ENCODE measurements at places on chromosomes 2 and 18.

- DNase-seq, result no peak
These were observed 327.9 kb downstream of the CLIP4 start for GRCh38 chr2:29443151-29443550.

- DNase-seq, result no peak
These were observed 182.8 kb upstream of the SETBP1 start for GRCh38 chr18:44497757-44498490.

DNA sequence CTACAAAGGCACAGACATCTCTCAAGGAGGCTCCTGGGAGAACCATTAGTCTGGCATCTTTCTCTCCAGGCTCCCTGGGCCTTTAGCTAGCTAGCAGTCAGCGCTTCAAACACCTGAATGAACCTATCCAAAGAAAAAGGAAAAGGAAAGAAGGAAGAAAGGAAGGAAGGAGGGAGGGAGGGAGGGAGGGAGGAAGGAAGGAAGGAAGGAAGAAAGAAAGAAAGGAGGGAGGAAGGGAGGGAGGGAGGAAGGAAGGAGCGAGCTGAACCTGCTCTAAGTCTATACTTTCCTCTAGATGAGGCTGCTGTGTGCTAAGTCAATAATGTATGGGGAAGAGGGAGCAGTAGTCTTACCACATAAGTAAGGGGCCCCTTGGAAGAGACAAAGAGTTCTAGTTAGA lies 5.1 kb upstream of the BCL11A start:
- no peak for DNase-seq

- no peak for DNase-seq
These were observed 216.3 kb downstream of the C1D start for GRCh38 chr2:67846370-67847070.

DNA sequence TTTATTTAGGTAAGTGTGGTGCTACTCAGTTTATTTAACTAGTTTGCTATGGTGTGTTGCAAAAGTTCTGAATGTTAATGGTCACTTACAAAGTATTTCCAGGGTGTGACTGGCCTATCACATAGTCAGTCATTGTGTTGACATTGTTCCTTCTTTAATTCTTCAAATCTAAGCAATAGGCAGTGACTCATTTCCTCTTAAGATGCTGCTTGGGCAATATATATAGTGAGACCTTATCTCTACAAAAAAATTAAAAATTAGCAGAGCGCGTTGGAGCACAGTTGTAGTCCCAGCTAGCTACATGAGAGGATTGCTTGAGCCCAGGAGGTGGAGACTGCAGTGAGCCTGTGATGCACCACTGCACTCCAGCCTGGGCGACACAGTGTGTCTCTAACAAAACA lies 5.8 kb upstream of the CCDC88A start:
- DNase-seq, result no peak

- DNase-seq, result no peak
These were observed 190.7 kb downstream of the ICOS start for GRCh38 chr2:204127238-204127637.

DNA sequence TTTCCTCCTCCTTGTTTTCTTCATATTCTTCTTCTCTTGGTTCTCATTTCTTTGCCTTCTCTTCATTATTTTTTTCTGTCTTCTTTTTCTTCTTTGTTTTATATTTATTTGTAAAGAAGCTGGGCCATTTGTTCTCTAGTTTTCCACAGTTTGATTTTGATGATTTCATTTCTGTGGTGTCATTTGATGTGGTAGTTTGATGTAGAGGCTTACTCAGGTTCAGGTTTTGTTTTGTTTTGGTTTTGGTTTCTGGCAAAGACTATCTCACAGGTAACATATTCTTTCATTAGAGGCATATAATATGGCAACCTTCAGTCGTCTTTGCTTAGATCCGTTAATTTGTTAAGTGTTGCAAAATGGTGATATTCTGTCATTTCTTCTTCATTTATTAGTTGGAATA lies 75.3 kb downstream of the BABAM2 start:
- no peak for DNase-seq

GRCh38 chr2:12448846-12449505 lies 267.8 kb upstream of the TRIB2 start:
- DNase-seq, result no peak

- DNase-seq, result no peak
These were observed 375.5 kb downstream of the ZNF521 start for GRCh38 chr18:24976502-24976901.

DNA sequence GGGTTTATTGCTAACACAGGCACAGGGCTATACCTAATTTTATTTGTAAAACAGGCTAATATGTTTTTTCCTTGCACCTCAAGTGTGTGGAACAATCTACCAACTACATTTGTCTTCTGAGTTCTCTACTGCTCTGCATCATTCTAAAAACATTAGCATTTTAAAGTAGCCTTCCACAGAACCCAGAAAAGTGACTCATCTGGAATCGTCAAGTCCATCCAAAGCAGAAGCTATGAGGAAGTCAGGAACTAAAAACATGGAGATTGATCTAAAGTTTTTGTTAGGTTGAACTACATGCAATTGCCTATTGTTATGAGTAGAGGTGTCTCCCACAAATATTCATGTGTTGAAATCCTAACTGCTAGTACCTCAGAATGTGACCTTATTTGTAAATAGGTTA lies 70.9 kb downstream of the SUCLG1 start:
- DNase-seq, result no peak

GRCh38 chr2:20444101-20444992 lies 2.5 kb upstream of the RHOB start:
- no peak for DNase-seq

- no peak for DNase-seq
These were observed 52.6 kb downstream of the ZAP70 start for GRCh38 chr2:97765933-97766332.

GRCh38 chr2:236662231-236663185 lies 92.9 kb downstream of the ACKR3 start:
- no peak for DNase-seq

GRCh38 chr18:49022311-49023161 lies 71.8 kb upstream of the SMAD7 start:
- no peak for DNase-seq

- no peak for DNase-seq
These were observed 34.0 kb downstream of the NAPG start for GRCh38 chr18:10559553-10560451.

DNA sequence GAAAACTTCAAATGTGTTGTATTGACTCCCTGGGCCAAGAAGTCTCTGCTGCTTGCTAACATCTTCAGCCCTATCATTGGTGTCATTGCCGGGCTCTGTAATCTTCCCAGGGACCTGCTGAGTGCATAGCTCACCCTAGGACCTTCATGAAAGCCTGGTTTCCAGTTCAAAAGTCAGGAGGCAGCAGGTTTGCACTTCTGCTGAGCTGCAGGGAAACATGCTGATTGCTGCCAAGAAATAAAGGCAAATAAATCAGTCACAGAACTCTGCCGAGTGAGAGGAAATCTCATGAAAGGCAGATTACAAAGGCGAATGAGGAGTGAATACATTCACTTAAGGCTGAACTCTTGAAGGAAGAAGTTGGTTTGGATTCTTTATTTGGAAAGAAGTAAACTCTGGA lies 1947.6 kb upstream of the CELF4 start:
- no peak for DNase-seq

GRCh38 chr2:214034417-214034816 lies 376.4 kb upstream of the VWC2L start:
- DNase-seq, result no peak

DNA sequence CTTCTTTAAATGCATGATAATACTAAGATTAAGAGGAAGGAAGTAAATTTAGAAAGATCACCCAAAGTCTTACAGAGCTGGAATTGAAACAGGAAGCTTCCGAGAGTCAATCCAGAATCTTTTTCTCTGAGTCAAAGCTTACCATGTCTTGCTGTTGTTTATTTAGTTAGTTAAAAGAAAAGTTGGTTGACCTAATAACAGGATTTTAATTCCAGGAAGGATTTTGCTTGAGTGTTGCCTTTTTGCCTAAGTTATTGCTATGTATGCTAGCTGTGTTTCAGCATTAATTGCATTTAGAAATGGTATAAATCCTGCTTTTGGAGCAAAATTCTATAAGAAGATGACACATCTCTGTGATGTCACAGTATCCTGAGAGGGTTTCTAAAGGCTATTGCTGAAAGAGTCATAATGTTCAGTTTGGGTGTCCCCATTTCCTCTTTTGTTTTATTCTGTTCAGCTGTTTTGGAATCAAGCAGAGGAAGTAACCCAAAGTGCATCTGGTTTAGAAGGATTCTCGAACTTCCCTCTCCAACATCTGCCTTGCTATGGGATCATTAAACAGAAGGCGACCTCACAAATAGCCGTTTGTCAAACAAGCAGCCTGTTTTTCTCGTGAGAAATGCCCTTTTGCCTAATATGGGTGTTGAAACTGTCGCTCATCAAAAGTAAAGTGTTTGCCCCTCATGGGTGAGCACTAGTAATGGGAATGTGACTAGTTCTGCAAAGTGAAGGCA lies 271.5 kb upstream of the MMADHC start:
- DNase-seq, result no peak

DNA sequence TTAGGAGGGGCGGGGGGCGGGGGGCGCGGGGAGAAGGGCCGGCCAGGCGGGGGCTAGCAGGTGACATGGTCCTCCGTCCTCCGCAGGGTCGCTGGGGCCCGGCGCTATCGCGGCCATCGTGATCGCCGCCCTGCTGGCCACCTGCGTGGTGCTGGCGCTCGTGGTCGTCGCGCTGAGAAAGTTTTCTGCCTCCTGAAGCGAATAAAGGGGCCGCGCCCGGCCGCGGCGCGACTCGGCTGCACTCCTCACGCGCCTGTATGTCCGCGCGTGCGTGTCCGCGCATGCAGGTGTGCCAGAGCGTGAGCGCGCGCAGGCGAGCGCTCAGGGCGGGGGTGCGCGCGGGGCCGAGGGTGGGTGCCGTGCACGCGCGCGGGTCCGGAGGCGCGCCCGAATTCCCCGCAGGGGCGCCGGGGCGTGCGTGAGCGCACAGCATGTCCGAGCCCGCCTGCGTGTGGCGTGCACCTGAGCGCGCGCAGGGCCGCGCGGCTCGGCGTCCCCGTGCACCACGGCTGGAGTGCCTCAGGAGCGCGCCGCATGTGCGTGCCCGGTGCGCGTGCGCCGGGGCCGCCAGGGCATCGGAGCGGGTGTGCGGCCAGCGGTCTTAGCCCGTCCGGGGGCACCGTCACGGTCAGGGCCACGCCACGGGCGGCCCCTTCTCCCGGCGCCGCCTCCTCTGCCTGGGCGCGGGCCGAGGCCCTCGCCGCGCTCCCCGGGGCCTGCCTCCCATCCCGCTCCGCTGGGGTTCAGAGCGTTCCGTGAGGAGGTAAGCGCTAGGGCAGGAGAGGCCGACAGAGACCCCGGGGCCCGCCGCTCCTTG lies 6.3 kb downstream of the SNORC start:
- peak; percentile 28 for DNase-seq

- no peak for DNase-seq
These were observed 186.8 kb downstream of the RPRM start for GRCh38 chr2:153291718-153292117.

- DNase-seq, result no peak
These were observed 16.8 kb upstream of the LPIN1 start for GRCh38 chr2:11729362-11730212.

DNA sequence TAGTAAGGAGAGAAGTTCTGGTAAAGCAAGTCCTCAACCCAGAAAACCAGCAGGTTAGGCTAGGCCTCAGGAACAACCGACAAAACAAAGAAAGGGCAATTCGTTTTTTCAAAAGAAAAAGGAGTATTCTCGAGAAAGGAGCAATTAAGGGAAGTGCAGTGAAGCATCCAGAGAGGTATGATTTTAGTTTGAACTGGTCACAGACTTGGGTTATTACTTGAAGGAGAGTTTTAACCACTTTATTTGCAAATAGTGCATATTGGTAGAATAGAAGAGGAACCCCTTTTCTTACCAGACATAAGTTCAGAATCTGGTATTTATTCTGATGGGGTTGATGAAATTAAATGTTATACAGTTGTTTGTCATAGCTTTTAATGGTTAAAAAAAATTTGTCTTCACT lies 110.0 kb upstream of the GCFC2 start:
- DNase-seq, result no peak

DNA sequence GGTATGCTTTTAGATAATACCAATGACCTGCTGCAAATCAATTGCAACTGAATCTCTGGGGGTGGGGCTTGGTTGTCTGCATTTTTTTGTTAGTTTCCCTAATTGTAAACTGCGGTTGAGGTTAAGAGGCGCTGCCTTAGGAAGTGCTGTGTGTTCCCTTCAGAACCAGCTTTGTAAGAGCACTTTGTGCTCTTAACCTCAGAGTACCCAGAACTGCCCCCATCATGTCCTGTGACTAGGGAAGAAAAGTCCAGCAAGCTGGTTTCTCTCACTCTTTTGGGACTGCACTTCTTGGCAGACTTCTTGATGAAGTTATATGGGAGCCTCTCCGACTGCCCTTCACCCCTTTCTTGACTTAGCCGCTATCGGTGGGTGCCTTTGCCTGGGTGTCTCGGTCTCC lies 245.5 kb upstream of the CXCR4 start:
- DNase-seq, result no peak

DNA sequence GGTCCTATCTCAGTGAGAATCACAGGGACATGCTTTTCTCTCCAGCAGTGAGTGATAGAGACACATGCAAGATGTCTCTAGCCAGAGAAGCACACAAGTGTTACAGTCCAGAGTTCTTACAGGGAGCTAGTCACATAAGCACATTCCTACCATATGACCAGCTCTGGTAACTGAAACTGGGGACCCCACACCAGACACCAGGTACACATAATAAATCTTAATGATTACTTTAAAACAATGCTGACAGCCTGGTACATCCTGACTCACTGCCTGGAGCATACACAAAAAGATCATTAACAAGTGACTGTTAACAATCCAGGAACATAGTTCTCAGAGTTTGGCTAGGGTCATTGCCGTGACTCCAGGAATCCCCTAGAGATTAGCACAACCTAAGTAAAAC lies 53.6 kb downstream of the GALNT1 start:
- DNase-seq, result no peak

DNA sequence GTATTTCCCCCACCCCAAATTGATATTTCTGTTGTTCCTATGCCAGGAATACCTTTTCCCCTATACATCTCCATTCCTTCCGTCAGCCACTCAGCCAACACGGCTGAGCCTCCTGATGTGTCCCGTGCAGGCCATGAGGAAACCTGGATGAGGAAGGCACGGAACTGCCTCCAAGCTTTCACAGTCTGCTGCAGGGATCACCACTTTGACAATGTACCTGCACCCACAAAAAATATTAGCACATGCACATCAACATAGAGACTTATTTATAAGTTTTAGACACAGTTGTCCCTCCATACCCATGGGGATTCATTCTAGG lies 101.4 kb upstream of the PPP1CB start:
- DNase-seq, result no peak
